Activated gamma-delta T cell treated with Interleukin-2 at 50 U/mL for 16 hours (primary cell): ENCODE measurements at places on chromosomes 13 and 19.

DNA sequence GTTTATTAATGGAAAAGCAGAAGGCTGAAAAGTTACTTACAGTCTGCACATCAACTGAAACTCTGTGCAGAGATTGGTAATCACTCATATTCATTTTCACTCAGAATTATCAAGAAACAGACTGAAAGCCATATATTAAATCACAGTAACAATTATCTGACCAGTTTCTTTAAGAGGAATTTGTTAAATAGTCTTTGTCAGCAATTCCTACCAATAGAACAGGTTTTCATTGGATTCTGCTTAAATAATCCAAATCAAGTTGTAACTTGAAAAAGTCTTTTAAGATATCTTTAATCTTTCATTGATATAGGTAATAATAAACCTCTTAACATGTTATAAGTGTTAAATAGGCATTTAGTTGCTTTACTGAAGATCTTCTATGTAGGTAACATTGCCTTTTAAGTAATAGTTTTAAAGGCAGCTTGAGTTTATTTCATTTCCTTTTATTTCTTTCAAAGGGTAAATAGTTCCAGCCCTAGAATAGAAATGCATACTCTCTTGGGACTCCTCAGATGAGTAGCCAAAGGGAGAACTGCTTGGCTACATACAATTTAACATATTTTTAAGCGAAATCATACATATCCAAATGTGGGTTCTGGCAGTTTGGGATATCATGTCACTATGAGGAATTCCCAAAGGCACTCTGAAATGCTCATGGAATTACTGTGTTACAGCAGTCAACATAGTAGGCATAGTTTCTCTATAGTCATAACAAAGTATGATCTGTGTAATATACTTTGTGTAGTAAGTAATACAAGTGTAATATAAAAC is 326.0 kb upstream of the SPRY2 start:
- no peak for DNase-seq

DNA sequence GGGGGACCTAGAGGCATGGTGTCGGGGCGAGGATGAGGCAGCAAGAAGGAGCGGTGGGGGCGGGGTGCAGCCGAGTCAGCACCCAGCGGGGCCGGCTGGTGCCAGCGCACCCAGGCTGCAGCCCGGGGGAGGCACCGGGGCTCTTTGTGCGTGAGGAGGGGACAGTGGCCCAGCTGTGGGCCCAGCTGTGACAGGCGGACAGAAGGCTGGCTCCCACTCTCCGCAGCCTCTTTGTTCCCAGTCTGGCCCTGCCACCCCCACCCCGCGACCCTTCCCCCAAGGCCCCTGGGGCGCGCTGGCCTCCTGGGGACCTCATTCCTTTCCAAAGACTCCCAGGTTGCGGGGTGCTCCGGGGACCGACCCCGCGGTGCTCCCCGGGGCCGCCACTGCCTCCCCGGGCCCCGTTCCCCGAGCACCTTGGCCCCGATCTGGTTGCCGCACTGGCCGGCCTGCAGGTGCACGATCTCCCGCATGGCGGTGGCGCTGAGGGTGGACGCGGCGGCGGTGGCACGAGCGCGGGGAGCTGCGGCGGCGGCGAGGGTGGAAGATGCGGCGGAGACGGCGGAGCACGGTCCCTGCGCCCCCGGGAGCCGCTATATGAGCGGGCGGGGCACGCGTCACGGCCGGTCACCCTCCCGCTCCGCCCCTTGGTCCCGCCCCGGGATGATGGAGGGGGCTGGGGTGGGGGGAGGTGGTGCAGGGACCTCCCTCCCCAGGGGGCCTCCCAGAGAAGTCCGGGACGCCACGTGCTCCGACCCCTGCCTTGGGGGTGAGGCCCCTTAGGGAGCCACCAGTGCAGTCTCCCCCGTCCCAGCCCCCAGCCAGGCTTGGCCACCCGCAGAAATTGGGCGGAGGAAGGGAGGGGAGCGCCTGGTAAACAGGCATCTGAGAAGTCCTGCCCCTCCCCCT is at the start of gene TUBB4A:
Gene TUBB4A, minus strand, starts transcription at position 570 of the 909 bp plus-strand sequence. Its CDS starts 97 bp downstream, at position 473.
- DNase-seq, result peak; percentile 24

DNA sequence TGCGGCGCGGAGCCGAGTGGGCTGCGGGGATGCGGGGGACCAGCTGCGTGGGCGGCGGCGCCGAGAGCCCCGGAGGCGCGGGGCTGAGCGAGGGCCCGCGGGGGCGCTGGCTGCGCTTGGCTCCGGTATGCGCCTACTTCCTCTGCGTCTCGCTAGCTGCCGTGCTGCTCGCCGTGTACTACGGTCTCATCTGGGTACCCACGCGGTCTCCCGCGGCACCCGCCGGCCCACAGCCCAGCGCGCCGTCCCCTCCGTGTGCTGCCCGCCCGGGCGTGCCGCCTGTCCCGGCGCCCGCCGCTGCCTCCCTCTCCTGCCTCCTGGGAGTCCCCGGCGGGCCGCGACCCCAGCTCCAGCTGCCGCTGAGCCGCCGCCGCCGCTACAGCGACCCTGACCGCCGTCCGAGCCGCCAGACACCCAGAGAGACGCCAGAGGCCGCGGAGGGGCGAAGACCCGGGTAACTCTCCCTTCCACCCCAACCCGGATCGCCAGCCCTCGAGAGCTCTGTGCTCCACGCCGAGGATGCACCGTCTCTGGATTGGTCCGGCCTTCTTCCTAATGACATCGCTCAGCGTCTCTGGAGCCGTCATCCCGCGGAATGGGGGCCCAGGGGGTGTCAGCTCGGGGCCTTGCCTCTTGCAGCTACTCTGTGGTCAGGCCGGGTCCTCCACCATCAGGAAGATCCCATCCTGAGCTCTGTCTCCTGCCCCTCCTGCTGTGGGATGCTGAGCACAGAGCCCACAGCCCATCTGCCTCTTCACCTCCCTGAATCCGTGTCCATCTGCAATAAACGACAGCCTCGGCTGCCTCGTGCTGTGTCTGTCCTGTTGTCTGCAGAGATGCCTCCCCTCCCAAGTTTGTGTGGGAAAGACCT is 441 bp downstream of the INAFM1 start:
- DNase-seq, result no peak

DNA sequence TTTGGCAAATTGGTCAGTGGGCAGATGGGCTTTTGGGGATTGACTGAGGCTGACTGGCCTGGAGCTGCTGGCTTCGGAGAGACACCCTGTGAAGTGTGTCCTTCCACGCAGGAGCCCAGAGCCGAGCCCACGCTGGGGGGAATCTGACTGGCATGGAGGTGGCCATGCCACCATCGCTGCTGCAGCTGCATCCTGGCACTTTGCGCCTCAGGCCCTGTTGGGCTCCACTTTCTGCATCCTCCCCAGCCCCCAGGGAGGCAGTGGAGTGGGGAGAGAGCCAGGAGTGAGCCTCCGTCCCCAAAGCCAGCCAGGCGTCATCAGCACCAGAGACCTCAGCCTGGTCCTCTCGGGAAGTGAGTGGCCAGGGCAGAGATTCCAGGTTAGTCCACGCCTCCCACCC is 17.0 kb upstream of the NCCRP1 start:
- DNase-seq, result no peak

- no peak for DNase-seq
Measured at GRCh38 chr19:18090545-18091216, 3.9 kb upstream of the IL12RB1 start.

DNA sequence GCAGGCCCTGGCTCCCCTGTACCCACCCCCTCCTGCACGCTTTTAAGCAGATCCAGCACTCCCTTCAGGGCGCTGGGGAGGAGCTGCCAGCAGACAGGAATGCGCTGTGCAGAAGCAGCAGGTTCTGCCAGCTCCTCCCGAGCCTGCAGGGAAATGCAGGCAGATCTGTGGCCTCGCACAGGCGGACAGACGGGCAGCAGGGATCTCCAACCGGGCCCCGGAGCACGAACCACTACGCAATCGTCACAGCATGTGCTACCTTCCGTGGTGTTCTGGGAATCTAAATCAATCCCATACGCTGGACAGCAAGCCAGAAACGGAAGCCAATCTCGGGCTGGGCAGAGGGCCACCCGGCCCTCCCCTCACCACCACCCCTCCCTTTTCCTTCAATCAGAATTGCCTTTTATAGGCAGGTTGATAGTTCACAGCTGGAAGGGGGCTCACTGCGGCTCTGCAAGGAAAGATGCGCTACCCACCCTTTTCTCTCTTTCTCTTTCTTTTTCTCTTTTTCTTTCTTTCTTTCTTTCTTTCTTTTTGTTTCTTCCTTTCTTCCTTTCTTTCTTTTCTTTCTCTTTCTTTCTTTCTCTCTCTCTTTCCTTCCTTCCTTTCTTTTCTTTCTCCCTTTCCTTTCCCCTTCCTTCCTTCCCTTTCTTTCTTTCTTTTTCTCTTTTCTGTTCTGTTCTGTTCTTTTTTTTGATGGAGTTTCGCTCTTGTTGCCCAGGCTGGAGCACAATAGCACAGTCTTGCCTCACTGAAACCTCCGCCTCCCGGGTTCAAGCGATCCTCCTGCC is 99.9 kb downstream of the GNG7 start:
- DNase-seq, result no peak

DNA sequence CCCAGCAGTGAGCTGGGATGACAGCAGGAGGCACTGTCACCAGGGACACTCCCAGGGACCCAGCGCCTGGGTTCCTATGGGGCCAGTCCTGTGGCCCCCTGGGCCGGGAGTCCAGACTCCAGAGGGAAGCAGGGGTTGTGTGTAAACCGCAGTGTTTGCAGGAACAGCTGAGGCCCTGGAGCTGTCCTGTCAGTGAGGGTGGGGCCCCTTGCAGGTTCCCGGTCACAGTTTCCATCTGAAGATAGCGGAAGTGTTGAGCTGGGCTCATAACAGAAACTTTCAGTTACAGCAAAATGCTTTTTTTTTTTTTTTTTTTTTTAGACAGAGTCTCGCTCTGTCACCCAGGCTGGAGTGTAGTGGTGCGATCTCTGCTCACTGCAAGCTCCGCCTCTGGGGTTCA is 17.7 kb upstream of the CSNK1G2 start:
- no peak for DNase-seq

DNA sequence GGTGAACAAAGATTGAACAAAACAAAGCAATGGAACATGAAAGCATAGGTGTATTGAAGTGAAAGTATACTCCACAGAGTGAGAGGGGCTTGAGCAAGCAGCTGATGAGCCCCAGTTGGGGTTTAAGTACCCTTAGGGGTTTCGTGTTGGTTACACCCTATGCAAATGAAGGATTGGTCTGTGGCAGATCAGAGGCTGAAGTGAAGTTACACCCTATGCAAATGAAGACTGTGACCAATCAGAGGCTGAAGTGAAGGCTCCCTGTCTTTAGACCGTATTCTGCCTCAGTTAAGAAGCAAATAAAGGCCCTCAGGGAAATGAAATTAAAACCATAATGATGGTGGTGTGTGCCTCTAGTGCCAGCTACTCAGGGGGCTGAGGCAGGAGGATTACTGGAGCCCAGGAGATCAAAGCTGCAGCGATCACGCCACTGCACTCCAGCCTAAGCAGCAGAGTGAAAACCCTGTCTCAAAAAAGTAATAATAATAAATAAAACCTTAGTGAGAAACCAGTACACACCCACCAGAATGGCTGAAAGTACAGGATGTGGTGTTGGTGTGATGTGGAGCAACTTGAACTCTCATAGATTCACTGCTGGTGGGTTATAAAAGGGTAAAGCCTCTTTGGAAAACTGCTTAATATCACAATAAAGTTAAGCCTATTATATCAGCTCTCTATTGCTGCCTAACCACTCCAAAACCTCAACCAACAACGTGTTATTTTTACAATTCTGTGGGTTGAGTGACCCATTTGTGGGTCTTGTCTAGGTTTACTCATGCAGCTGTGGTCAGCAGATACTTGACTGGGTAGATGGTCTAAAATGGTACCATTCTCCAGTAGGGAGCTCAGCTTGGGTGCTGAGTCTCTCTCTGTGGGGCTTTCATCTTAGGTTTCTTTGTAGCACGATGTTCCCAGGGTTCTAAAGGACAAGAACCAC is 12.8 kb upstream of the UPF3A start:
- DNase-seq, result no peak

GRCh38 chr19:15062036-15062435 is 12.8 kb downstream of the CASP14 start:
- no peak for DNase-seq

DNA sequence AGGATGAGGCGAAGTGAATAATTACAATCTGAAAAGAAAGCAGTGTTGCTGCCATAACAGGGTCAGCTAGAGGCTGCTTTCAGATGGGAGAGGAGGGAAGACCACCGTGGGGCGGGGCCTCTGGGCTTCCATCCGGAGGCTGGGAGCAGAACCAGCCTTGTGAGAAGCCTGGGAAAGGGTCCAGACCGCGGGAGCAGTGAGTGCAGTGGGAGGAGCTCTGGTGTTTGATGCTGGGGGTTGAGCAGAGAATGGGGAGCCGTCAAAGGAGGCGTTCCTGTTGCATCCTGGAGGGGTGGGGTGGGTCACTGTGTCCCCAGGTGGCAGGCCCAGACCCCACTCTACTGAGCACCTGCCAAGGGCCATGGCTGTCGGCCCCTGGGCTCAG is 18.1 kb downstream of the NKPD1 start:
- DNase-seq, result no peak

DNA sequence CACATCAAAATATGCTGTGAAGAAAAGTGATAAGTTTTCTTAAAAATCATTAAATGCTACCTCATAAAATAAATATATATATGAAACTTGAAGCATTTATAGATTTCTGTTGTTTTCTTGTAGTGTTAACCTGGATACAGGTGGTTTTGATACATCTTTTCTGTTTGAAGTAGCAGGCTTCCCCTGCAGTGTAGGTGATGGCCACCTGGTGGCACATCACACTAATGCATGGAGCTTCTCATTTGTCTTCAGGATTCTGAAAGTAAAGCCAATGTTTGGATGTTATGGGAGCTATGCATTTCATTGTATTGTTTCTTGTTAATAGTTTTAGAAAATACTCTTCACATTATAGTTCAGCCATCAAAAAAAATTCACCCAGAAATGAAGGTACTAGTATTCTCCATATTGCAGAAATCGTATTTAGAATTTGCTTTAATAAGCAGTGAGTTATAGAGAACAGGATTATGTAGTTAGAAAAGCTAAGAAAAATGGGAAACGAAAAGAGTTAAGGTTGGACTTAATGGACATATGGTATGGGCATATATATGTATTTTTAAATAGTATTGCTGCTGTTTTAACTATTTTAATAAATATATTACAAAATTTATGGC is 18.7 kb downstream of the GPR180 start:
- no peak for DNase-seq

GRCh38 chr13:101474419-101474957 is 22.0 kb downstream of the ITGBL1 start:
- DNase-seq, result no peak

DNA sequence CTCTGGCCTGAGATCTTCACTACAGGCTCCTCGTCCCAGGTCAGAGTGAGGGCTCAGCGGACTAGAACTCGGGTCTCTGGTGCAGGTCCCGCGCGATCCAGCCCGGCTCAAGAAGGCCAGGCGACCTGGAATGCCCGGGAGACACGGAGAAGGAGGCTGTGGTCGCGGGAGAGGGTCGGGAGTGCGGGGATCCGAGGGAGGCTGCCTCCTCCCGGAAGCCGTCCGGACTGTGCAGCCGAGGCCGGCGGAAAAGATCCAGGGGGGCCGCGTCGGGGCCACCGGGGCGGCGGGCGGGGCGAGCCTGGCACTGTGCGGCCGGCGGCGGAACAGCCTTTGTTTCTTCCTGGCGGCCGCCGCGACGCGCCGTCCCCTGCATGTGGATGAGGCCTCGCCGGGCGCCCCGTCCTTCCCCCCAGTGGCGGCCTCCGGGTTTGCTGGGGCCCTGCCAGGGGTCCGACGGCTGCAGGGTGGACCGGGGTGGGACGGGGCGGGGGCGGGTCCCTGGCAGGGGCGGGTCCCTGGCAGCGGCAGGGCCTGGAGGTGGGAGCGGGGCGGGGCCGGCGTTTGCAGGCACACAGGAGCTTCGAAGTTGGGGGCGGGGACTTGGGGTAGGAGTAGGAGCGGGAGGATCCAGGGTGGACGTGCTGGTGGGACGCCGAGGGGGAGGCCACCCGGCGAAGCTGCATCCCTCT is 1.0 kb upstream of the SLC7A10 start:
- no peak for DNase-seq
